ENCODE measurements at places on chromosomes 7 and 10. TPM values are rescaled to one million over a fixed set of nuclear protein-coding genes. Genes with fewer than 3 reads are reported as not detected.

HOXA5 gene
- 10.3 TPM for total RNA-seq

AGR3 gene
- total RNA-seq = not detected

PYROXD2 gene
- 11.3 TPM for total RNA-seq

HOXA3 gene
- total RNA-seq = 1.3 TPM

BRAT1 gene
- total RNA-seq = 16.8 TPM

SPDYE2 gene
- total RNA-seq = not detected

ASB10 gene
- total RNA-seq = not detected

COPS6 gene
- total RNA-seq = 82.7 TPM

Data from bronchial smooth muscle cell (primary cell).